ENCODE measurements at places on chromosomes 7 and 10.

GRCh38 chr7:80895056-80895455 is 23.8 kb downstream of the SEMA3C start:
- DNase-seq: no peak

GRCh38 chr7:150939052-150939451 is 39.1 kb downstream of the KCNH2 start:
- DNase-seq: no peak

GRCh38 chr7:81469869-81470723 is 299.8 kb downstream of the HGF start:
- DNase-seq: peak; percentile 51

DNA sequence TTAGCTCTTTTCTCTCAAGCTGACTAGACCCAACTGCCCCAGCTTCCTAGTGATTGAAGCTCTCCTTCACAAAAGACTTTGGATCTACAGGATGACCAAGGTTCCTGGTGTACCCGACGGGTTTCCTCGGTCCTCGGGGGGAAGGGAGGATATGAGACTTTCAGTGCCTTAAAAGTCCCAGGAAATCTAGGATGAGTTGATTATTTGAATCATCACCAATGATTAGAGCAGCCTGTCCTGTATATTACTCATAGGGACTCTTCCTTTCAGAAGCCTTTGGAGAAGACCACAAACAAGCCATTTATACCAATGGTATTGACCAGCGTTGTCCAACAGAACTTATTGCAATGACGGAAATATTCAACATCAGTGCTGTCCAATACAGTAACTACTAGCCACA is 6.1 kb upstream of the ACTA2 start:
- DNase-seq: no peak

- DNase-seq: no peak
Measured at GRCh38 chr10:79336276-79336675, 11.0 kb upstream of the PPIF start.

- DNase-seq: peak; percentile 8
Measured at GRCh38 chr10:21048068-21048467, 151.0 kb upstream of the NEBL start.

- no peak for DNase-seq
Measured at GRCh38 chr10:110843031-110843430, 28.7 kb upstream of the PDCD4 start.

GRCh38 chr10:10584161-10584560 is 433.5 kb upstream of the CELF2 start:
- DNase-seq: no peak

DNA sequence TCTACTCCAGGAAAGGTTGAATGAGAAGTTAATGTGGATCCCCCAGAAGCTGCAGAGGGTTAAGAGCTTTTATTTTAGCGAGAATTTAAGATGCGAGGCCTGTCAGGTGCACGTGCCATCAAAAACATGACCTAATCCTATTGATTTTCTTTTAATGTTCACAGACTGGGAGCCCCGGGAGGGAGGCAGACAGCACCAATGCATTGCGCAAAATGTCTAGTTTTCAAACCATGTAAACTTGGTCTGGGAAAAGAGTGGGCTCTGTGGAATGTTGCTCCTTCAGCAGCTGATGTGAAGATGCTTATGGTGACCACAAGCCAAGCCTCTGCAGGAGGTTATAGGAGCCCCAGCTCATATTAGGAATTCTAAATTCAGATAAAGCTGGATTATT is 172.0 kb upstream of the ITGB1 start:
- DNase-seq: no peak

DNA sequence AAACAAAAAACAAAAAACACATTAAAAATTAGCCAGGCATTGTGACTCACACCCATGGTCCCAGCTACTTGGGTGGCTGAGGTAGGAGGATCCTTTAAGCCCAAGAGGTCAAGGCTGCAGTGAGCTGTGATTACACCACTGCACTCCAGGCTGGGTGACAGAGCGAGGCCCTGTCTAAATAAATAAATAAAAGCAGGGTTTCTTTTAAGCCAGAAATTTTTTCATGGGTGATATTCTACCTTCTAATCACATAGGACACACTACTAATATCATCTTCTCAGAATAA is 14.2 kb upstream of the SVIL start:
- DNase-seq: no peak

DNA sequence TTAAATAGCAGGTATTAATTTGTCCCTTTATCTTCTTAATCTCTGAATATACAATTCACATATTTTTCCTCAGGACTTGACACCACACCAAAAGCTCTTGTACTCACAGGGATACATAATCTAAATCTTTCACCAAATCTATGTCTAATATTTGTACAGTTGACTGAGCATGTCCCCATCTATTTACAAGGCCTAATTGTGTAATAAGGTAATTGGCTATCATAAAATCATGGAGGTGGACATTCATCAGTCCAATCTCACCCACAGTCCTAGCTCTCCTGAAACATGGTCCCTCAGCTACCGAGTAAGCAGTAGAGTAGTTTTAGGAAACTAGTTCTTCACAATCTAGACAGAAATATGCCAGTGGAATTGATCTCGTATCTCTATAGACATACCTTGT is 30.3 kb upstream of the EGFR start:
- DNase-seq: no peak

DNA sequence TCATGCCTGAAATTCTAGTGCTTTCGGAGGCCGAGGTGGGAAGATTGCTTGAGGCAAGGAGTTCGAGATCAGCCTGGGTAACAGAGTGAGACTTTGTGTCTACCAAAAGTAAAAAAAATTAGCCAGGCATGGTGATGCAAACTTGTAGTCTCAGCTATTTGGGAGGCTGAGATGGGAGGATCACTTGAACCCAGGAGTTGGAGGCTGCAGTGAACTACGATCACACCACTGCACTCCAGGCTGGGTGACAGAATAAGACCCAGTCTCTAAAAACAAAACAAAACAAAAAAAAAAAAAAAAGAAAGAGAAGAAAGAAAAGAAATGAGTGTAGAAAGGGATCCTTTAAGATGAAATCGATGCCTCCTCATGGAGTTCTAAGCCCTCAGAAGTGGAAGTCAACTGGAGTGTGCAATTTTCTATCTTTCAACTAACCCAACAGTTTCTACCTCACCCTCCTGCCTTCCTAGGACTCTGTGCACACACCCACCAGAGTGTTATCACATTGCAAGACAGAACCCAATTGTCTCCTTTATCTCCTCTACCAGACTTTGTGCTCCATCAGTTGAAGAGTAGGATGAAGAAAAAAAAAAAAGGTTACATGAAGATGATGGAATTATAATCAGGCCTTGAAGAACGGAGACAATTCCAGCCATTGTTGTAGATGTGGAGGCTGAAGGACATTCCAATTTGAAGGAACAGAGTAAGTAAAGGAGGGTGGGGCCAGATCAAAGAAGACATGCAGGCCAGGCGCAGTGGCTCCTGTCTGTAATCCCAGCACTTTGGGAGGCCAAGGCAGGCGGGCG is 26.9 kb downstream of the NYAP1 start:
- DNase-seq: no peak

GRCh38 chr10:68826764-68827591 is at the start of gene STOX1:
TSS of gene STOX1 (plus strand) at chr10:68827531. CDS start at chr10:68827624, 93 bp downstream.
- DNase-seq: peak; percentile 75

DNA sequence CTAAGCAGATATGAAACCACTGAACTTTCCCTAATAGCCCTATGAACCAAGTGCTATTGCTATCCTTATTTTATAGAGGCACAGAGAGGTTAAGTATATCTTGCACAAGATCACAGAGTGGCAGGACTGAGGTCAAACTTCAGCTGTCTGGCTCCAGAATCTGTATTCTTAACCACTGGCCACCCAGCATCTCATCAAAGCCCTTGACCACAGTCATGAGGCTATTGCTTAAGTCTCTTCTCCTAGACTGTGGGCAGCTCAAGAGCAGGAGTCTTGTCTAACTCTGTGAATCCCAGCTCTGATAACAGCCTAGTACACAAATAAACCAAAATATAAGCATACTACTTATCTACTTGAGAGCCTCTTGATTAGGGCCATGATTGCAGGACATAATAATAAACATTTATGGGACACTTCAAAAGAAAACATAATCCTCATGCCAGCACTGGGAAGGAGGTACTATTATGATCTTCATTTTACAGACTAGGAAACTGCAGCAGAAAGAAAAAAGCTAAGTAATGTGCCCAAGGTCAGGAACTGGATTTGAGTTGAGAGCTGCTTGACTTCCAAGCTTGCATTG is 22.4 kb upstream of the SMC3 start:
- DNase-seq: no peak

- no peak for DNase-seq
Measured at GRCh38 chr10:72709041-72709440, 17.1 kb downstream of the MCU start.

- peak; percentile 41 for DNase-seq
Measured at GRCh38 chr7:100632951-100633717, 8.2 kb downstream of the TFR2 start.

DNA sequence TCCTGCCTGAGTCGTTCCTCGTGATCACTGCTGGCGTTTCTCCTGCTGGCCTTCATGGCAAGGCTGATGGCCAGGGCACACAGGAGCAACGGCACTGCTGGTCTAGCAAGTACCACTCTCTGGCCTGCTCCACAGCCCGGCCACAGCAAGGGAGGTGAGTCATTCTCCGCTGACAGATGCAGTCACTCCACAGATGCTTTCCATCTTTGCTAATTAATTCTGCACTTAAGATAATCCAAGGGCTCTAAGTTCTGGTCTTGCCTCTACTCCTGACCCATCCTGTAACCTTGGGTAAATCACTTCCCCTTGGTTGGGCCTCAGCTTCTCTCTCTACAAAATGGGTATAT is 244.4 kb downstream of the RPS24 start:
- no peak for DNase-seq

DNA sequence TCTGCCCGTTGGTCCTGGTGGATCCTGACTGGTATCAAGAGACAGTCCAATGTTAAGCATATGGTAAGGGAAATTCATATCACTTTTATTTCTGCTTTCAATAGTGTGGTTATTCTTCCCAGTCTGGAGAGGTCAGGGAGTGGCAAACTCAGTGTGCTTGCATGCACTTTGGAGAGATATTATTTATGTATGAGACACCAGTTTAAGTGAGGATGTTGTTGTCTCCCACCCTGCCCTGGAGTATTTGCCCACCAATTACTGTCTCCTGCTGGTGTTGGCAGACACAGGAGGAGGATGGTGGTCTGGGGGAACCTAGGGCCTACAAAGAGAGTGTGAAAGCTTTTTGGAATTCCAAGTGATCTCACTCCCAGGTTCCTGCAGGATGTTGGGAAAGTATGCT is 59.7 kb downstream of the OR13A1 start:
- DNase-seq: no peak

DNA sequence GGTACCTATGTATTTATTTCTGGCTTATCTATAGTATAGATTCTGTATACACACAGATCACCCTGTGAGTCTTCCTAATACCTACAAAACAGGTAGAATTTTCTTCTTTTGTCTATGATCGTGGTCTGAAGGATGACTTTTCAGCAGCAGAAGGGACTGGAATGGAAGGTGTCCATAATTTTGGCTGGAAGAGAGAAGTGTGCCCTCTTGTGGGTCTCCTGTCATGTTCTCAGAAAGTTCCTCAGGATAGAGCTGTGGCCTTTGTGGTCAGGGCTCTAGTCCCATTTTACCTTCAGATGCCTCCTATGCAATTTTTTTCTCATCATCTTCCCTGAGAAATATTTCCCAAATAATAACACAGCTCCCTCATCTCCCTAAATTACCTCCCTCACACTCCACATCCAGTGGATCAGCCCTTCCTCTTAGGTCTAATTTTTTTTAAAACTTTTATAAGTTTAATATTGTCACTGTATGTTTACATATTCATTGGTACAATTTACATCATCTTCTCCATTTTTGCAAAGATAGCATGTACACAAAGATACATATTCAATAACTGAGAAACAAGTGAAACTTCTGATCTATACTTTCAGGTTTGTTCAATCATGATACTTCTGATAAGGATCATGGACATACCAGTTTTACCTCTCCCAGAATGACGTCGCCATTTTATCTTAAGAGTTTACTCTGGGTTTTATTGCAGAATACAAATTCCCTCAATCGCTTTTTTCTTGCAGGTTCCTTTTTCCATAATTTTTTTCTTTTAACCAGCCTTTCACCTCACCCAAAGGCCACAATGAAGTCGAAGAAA is 112.7 kb downstream of the REEP3 start:
- peak; percentile 23 for DNase-seq

GRCh38 chr10:83012866-83013265 is 1126.4 kb upstream of the GHITM start:
- no peak for DNase-seq

- DNase-seq: no peak
Measured at GRCh38 chr7:8151161-8151725, 110.7 kb downstream of the ICA1 start.

GRCh38 chr10:113980408-113981087 is 63.1 kb upstream of the ADRB1 start:
- DNase-seq: peak; percentile 31

DNA sequence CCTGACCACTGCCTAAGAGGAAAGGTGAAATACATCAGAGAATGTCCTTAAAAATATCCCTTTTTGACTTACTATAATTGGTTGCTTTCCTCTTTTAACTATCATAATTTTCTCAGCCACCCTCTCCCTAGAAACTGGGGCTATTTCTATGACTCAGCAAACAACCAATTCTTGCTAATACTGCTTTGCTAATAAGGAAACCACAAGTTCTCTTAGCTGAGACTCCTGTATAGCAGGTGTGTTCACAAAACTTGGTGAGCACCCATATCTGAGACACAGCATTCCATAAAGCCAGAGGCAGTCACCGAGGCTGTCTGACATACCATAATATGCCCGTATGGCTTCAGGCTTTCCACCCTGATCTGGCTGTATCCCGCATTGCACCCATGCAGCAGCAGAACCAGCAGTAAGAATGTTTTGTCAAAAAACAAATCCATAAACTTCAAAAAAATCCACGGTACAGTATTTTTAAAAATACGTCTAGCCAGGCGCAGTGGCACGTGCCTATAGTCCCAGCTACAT is 191.7 kb upstream of the C7orf33 start:
- peak; percentile 8 for DNase-seq

GRCh38 chr10:80154626-80154977 is 22.1 kb downstream of the PLAC9 start:
- DNase-seq: no peak

DNA sequence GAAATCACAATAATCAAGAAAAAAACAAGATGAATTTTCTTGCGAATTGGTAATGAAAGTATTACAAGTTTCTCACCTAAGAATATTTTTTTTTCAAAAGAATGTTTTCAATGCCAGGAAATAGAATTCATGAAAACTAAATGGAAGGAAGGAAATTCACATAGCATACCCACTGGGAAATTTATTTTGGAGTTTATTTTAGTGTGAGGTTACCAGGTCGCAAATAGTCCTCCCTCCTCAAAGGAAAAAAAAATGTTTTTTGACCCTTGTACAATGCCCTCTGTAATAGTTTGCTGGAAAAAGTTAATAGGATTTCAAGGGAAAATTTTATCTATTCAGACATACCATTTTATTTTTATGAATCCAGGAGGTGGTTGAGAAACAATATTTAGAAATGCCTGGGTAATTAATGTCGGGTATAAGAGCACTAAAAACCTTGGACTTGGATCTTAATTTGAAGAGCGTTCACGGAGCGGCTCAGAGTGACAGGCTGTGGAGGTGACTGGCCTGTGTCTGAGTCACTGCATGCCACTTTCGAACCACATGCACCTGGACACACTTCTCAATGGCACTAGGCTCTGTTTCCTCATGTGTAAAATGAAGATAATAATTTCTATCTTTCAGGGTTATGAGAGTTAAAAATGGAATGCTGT is 28.2 kb downstream of the CUBN start:
- DNase-seq: no peak

Measured in RWPE1 (cell line).